ENCODE measurements at places on chromosomes 4 and X.

DNA sequence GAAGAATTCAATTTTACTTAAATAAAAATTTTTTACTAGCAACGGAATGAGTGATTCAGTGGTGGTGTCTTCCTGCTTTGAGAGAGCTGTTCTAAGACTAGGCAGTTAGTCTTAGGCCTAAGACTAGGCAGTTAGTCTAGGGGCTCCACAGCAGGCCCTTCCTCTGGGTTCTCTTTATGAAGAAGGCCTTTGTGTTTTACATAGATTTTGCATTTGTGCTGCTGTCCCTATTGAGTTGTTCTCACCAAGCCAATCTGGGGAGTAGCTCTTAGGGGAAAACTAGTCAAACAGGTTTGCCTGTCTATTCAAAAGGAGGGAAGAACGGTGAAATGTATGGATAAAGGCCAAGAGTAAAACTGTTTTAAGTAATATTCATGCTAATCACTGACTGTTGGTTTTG, 7.6 kb downstream of the UGT8 start:
- peak; percentile 48 for DNase-seq

- no peak for DNase-seq
Observed at GRCh38 chr4:155604718-155605626, 61.7 kb upstream of the GUCY1A1 start.

DNA sequence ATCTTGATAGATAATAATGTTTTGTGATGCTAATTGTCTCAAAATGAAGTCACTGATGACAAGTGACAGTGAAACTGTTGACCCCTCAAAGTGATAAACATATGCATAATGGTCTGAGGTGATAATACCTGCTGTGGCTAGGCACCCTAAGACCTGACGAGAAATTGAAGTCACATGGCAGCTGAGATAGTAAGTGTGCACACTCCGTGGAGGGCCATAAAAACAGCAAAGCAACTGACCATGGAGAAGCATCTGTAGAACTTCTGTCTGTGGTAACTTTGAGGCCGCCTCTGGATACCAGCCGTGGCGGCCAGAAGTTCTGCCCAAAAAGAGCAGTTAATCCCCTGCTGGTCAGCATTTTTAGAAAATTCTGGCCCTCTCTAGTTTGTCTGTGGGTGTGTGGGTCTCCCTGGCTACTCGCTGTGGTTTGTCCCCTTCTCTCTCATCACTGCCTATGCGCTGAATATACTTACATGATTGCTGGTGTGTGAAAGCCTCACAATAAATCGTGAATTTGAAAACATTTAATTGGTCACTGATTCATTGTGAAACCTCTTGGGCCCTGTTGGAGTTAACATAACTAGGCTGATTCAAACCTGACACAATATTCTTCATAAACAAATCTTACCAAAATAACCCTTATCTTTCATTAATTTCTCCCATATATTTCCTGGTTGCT, 50.6 kb downstream of the CCDC149 start:
- no peak for DNase-seq

DNA sequence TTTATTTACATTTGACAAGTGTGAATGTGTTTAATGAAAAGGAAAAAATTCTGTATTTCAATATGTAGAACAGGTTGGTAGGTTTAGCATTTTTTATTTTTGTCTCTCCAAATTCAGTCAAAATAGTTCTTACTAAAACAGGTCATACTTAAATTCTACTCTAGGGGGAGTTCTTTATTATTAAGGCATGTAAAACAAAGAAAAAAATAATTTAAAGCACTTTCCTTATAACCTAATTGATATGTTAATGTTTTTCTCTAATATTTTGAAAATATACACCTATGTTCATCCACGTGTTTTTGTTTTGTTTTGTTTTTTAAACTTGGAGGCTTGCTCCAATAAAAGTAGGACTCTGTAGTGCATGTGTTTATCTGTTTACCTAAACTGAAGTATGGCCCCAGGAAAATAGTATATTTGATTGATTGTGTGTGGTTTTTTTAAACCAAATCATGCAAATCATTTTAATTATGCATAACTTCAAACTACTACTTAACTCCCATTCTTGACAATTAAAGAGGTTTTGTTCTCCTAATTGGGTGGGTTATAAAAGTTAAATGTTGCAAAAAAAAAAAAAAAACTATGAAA, 562.7 kb downstream of the RPA4 start:
- DNase-seq: no peak

GRCh38 chrX:77564823-77565222, 117.6 kb downstream of the FGF16 start:
- no peak for DNase-seq

DNA sequence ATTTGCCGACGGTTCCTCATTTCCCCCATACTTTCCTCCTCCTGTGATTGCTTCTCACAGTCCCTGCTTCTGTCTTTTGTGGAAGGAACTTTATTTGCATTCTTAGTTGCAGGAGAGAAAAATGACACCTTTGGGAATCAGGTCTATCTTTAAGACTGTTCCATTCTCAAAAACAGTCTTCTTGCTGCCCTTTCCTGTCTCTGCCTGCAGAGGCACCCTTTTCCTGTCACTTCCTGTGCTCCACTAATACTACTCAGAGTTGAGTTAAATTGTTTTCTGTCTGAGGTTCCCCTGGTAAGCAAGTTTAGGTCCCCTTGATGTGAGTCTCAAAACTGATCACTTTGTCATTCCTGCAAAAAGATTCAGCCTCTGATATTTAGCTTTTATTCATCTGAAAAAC, 208.8 kb upstream of the CLNK start:
- no peak for DNase-seq

Measured in iPS DF 6.9 (cell line).